NCI-H1694 (cell line): ENCODE measurements at places on chromosomes 7 and 10.

- DNase-seq = no peak
Measured at GRCh38 chr10:55203319-55203718, 402.3 kb upstream of the PCDH15 start.

DNA sequence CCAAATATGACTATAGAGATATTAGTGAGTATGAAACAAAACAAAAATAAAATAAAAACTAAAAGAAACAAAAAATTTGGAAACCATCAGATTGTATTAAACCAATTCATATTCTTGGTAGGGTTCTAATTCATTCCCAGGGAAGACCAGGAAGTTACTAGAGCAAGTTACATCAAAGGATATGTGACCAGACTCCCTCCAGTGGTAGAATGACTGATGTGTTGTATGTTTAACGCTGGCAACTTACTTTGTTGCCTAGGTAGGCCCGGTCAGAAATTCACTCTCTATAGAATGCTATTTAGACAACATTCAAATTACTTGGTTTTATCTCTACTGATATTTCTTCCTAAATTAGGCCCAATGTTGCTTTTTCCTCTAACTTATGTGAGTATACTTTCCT is 5.2 kb downstream of the PHYHIPL start:
- peak; percentile 63 for DNase-seq

DNA sequence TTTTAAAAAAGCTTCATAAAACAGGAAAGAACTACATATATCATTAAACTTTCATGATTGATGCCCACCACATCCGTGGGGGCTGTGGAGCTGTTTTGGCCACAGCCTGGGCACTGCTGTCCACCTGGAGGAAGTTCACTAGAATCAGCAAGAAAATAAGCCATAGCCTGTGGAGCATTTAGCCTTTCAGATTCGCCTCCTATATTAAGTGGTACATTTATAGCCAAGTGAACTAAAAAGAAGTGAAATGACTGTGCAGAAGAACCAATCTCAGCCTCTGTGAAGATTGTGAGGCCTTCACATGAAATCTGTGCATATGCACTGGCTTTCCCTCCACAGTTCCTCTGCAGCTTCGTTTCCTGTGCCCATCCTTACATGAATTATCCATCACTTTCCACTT is 23.5 kb downstream of the WNT16 start:
- DNase-seq = no peak

DNA sequence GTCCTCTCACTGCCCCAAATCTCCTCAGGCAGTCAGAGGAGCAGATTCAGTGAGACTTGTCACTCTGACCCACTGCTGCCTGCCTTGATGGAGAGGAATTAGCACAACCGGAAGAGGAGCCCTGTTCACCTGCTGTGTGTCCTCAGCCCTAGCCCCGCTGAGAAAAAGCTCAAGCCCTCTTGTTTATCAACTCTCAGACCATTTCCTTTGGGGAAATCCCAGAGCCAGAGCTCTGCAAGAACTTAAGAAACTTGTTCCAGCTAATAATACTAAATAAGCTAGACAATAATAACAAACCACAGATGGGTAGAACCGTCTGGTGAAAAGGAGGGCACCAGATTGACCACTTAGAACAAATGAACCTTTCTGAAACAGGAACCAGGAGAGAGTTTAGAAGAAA is 37.7 kb upstream of the ITGB1 start:
- no peak for DNase-seq

GRCh38 chr7:26233902-26234511 is 32.5 kb downstream of the CBX3 start:
- no peak for DNase-seq

GRCh38 chr10:90136731-90137316 is 435.4 kb downstream of the KIF20B start:
- no peak for DNase-seq

DNA sequence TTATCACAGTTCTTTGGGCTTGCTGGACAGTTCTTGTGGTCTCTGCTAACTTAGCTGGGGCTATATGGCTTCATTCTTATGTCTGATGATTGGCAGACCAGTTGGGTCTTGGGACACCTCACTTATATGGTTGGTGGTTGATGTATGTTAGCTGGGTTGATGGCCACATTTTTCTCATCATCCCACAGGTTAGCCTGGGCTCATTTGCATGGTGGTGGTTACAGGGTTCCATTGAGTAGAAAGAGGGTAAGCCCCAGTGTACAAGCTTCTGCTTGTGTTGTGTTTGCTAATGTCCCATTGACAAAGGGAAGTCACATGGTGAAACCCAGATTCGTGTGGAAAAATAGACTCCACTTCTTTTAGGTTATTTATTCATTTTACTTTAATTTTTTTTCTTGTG is 40.6 kb downstream of the TMEM60 start:
- DNase-seq = no peak

DNA sequence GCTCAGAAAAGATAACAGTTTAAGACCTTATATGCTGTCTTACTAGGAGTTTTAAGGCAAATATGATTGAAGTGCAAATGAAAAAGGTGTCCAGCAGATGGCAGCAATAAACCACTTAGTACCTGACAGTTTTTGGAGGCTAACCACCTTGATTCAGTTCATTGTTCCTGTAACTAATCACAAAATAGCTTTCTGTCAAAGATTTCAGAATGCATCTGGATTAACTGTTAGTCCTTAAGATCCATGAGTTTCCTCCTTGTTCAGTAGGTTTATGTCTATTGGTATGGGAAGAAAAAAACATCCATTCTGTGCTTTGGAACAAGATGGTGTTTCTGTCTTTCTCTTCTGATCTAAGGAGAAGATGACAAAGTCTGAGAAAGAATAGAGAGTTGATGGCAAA is 46.6 kb downstream of the CCSER2 start:
- peak; percentile 83 for DNase-seq

- DNase-seq = no peak
Measured at GRCh38 chr7:142999793-143000192, 27.1 kb downstream of the OR9A2 start.

GRCh38 chr7:157637216-157637949 is 300.6 kb downstream of the DNAJB6 start:
- DNase-seq = no peak

DNA sequence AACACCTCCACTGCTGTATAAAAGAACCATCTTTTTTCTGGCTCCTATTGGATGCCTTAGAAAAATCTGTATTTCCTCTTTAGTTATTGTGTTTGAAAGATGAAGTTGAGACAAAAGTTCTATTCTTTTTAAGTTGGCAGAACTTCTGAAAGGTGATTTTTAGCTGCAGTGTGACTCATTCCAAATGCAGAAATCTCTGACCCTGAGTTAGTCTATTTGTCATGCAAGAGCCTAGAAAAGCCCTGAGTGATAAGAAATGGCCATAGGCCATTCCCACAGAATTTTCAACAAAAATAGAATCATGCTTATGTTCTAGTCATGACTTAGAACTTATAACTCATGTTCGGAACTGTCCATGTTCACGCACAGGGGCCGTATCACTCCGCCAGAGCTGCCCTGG is 89.1 kb downstream of the EGFR start:
- DNase-seq = no peak

DNA sequence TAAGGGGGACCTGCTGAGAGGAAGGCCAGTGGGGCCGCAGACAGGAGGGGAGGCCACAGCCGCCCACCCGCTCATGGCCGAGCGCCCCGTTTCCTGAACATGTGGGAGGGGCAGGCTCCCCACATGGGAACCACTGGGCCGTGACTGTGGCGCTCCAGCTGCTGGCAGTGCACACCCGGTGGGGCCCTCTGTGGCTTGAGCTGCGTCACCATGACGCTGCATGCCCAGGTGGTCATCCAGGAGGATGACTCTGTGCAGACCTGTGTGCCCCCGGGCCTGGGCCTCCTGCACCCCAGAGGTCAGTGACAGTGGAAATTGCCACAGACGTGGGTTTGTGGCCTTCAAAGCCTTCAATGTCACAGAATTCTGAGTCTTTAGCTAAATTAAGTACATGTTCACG is 85.1 kb downstream of the MGMT start:
- DNase-seq = no peak

- DNase-seq = no peak
Measured at GRCh38 chr7:144519925-144520324, 116.4 kb upstream of the NOBOX start.

DNA sequence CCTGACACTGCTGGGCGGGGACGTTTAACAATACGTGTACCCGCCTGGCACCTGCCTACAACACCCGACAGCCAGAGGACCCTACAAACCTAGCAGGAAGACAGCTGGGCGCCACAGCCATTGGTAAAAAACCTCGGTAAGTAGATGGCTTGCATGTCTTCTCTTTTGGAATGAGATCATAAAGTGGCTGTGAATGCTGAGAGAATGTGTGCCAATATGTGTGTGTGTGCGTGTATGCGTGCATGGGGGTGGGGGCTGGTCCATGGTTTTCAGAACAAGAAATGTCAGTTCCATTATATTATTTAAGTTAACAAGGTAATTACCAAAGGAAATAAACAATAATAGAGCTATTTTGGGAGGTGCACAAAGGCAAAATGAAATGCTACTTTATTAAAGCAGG is 39.2 kb downstream of the PAPOLB start:
- no peak for DNase-seq

- DNase-seq = no peak
Measured at GRCh38 chr10:110013630-110014293, 6.0 kb downstream of the ADD3 start.

GRCh38 chr10:117409549-117410305 is 34.5 kb upstream of the PDZD8 start:
- DNase-seq = no peak

GRCh38 chr10:77398986-77399755 is 238.4 kb downstream of the KCNMA1 start:
- DNase-seq = no peak

- DNase-seq = no peak
Measured at GRCh38 chr10:6055929-6056328, 6.2 kb downstream of the IL2RA start.

GRCh38 chr7:16744518-16745250 is 8.9 kb upstream of the TSPAN13 start:
- DNase-seq = no peak

GRCh38 chr10:59623133-59624121 is 86.2 kb downstream of the SLC16A9 start:
- no peak for DNase-seq

- no peak for DNase-seq
Measured at GRCh38 chr10:113041841-113042750, 92.0 kb downstream of the TCF7L2 start.

- DNase-seq = no peak
Measured at GRCh38 chr7:47515305-47515834, 66.5 kb downstream of the TNS3 start.

DNA sequence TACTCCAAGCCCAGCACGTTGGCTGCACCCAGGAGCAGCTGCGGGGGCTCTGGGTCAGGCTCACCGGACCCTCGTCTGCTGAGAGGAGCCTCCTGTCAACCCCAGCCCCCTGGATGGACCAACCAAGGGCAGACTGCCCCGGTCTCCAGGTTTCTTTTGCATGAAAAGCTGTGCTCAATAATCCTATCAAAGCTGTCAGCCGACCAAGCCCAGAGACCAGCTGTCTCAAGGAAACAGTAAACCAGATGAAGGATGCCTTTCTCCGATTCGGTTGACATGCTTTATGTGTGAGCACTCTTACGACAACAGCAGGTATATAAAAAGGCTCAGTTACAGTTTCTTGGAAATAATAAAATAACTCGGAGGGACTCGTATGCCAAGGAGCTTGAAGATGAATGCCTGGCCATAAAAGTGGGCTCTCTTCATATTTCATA is 71.6 kb upstream of the BAIAP2L1 start:
- DNase-seq = no peak

- DNase-seq = no peak
Measured at GRCh38 chr10:97013568-97013967, 172.2 kb downstream of the SLIT1 start.

DNA sequence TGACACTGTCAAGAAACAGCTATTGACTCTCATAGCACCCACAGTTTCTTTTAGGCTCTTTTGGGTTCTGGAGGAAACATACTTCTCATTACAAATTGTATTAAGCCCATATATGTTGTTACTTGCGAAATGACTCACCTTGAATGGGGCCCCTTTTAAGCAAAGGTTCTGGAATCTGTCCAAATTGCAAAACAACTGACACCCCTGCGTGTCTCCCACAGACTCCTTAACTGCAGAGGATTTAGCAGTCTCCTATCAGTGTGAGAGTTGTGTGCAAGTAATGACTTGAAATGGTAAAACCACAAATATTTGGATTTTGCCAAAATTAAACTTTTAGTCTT is 192.3 kb downstream of the DNAJC1 start:
- DNase-seq = no peak

GRCh38 chr7:67056683-67057082 is 60.0 kb downstream of the TYW1 start:
- no peak for DNase-seq

DNA sequence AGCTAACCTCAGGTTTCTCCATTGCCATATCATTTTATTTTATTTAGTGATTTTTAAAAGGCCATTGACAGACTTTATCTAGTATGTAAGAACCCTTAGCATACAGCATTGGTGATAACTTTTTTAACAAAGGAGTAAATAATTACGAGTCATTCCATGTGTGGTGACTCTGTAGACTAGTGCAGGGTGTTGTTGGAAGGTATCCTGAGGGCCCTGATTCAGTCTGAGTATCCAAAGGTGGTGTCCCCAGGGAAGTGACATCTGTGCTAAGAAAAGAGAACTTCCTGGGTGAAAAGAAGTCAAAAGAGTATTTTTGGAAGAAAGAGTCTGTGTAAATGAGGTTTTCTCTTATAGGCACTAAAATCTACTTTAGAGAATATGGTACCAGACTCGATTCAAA is 308.4 kb downstream of the C7orf25 start:
- no peak for DNase-seq

DNA sequence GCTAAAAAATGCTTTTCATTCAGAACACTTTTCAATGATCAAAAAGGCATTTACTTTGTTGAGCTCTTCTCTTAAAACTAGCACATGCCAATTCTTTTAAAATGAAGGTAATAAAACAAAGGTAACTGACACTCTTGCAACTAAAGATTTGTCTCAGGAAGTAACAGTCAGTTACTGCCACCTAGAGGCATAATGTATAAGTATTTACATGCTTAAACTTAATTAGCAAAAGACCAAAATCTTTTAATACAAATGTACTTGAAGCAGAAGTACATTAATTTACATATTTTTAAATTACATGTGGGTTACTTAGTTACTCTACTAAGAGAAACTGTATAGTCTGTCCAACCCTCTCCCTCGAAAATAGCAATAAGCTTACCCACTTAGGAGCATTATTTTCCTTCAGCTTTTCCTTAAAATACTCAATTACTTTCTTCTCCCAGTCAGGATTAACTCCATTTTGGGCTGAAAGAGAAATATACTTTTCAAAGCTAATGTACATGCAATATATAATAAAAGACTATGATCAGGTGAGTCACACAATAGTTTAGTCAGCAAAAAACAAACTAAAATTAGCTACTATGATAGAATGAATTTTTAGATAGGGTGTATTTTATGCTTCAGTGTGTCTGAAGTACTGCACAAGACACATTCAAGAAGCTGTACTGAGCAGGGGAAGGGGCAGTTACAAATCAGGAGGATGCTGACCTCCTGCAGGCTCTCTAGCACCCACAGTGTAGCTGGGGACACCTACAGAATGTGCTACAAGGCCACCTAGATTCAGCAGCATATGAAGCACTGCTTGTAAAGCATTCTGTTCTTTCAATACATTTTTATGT is 13.0 kb downstream of the MCMBP start:
- DNase-seq = no peak
